ENCODE measurements at places on chromosomes 2 and 18. TPM values are rescaled to one million over a fixed set of nuclear protein-coding genes. Genes with fewer than 3 reads are reported as not detected.

ZNF516 gene
- 17.4 TPM for total RNA-seq

CCDC121 gene
- total RNA-seq, result 2.9 TPM

OTX1 gene
- total RNA-seq, result 0.74 TPM

TNFAIP6 gene
- 1.5 TPM for total RNA-seq

TSGA10 gene
- total RNA-seq, result 2.2 TPM

CCDC141 gene
- not detected for total RNA-seq

DNA sequence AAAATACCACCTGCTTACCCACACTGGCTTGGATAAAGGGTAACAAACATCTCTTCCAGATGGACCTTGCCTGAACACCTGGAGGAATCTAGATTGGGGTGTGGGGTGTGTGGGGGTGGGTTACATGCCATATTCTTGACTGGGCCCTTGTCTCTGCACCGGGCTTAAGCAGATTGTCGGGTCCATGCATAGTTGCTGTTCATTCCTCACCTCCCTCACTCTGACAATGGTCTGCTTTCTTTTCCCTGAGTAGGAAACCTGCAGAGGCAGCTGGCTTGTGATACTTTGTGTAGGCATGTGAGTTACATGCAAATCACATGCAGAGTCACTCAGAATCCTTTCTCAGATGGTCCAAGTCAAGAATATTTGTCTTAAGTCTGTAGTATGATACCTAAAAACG, 112.8 kb upstream of the GLS start:
- H3K4me3 ChIP-seq, result no peak overlapping the region
- peaks cover 10% of the 10 kb centered on the region for H3K4me1 ChIP-seq
- H3K27me3 ChIP-seq, result no peaks in the 10 kb centered on the region
- no peaks in the 10 kb centered on the region for H3K36me3 ChIP-seq
- no peak overlapping the region for H3K27ac ChIP-seq

- H3K36me3 ChIP-seq, result no peaks in the 10 kb centered on the region
- H3K4me3 ChIP-seq, result no peak overlapping the region
- no peaks in the 10 kb centered on the region for H3K27me3 ChIP-seq
- no peak overlapping the region for H3K27ac ChIP-seq
- peaks cover 29% of the 10 kb centered on the region for H3K4me1 ChIP-seq
- DNase-seq, result no peak
These were observed 129.8 kb upstream of the SH3BP4 start for GRCh38 chr2:234821946-234822475.

GRCh38 chr2:202157211-202157990, 81.0 kb downstream of the SUMO1 start:
- H3K4me3 ChIP-seq, result no peak overlapping the region
- H3K27me3 ChIP-seq, result no peaks in the 10 kb centered on the region
- no peak for DNase-seq
- no peaks in the 10 kb centered on the region for H3K4me1 ChIP-seq

- no peak overlapping the region for H3K27ac ChIP-seq
- no peaks in the 10 kb centered on the region for H3K27me3 ChIP-seq
- H3K36me3 ChIP-seq, result no peaks in the 10 kb centered on the region
These were observed 512.2 kb upstream of the PKDCC start for GRCh38 chr2:41535575-41535974.

DNA sequence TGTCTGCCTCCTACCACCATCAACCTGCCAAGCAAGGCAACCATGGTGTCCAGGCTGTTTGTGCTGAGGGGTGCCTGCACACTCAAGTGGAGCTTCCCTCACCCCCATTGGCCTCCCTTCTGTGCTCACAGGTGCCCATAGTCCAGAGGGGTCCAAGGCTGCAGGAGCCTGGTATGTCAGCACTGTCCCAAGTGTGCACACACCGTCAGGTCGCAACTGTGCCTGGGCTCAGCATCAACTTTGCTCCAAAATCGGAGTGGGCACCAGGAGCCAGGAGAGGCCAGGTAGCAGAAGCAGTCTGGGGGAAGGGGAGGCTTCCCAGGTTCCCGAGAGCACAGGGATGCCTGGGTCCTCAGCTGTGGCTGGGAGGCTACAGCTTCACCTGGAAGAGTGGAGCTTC, 1528.2 kb upstream of the SLC39A10 start:
- H3K4me1 ChIP-seq, result no peaks in the 10 kb centered on the region
- no peaks in the 10 kb centered on the region for H3K36me3 ChIP-seq
- H3K4me3 ChIP-seq, result no peak overlapping the region
- no peak for DNase-seq

- H3K36me3 ChIP-seq, result peaks cover 4% of the 10 kb centered on the region
- H3K27ac ChIP-seq, result no peak overlapping the region
- H3K27me3 ChIP-seq, result no peaks in the 10 kb centered on the region
- H3K4me1 ChIP-seq, result peaks cover 26% of the 10 kb centered on the region
These were observed 1.2 kb upstream of the CABLES1 start for GRCh38 chr18:23133860-23134779.

GRCh38 chr18:62898359-62898758, 183.0 kb downstream of the PHLPP1 start:
- H3K27ac ChIP-seq, result no peak overlapping the region
- no peak overlapping the region for H3K4me3 ChIP-seq
- H3K27me3 ChIP-seq, result no peaks in the 10 kb centered on the region
- DNase-seq, result no peak
- H3K4me1 ChIP-seq, result peaks cover 24% of the 10 kb centered on the region

DNA sequence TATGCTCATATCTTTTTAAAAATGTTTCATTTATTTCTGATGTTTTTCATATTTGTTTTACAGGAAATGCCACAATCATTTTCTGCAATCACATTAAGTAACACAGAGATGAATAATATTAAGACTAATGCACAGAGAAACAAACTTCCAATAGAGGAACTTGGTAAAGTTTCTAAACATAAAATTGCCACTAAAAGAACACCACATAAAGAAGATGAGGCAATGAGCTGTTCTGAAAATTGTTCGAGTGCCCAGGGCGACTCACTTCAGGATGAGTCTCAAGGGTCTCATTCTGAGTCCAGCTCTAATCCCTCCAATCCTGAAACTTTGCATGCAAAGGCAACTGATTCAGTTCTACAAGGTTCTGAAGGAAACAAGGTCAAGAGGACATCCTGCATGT, 70.4 kb downstream of the APLF start:
- DNase-seq, result no peak
- no peaks in the 10 kb centered on the region for H3K36me3 ChIP-seq
- no peaks in the 10 kb centered on the region for H3K4me1 ChIP-seq
- H3K27ac ChIP-seq, result no peak overlapping the region
- H3K27me3 ChIP-seq, result no peaks in the 10 kb centered on the region
- H3K4me3 ChIP-seq, result no peak overlapping the region

DNA sequence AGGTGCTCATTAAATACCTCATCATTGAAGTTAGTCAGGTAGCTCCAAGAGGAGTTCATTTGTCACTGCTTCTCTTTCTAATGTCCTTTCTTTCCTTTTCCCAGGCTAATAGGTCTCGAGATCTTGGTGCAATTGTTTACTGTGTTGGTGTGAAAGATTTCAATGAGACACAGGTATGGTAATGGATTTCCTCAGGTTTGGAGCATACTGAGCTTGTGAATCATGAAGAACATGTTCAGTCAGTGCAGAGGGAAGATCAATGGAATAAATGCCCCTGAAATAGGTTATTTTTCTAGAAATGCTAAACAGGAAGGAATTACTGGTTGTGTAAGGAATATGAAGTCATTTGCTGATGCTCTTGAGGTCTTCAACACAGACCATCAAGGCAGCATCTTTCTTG, 62.5 kb downstream of the ANTXR1 start:
- H3K27me3 ChIP-seq, result no peaks in the 10 kb centered on the region
- no peak for DNase-seq
- peaks cover 7% of the 10 kb centered on the region for H3K4me1 ChIP-seq
- no peak overlapping the region for H3K4me3 ChIP-seq
- H3K36me3 ChIP-seq, result peaks cover 57% of the 10 kb centered on the region

GRCh38 chr2:145380436-145381017, 860.6 kb upstream of the ZEB2 start:
- no peaks in the 10 kb centered on the region for H3K4me1 ChIP-seq
- no peak overlapping the region for H3K4me3 ChIP-seq
- no peaks in the 10 kb centered on the region for H3K36me3 ChIP-seq
- DNase-seq, result no peak
- H3K27me3 ChIP-seq, result no peaks in the 10 kb centered on the region

DNA sequence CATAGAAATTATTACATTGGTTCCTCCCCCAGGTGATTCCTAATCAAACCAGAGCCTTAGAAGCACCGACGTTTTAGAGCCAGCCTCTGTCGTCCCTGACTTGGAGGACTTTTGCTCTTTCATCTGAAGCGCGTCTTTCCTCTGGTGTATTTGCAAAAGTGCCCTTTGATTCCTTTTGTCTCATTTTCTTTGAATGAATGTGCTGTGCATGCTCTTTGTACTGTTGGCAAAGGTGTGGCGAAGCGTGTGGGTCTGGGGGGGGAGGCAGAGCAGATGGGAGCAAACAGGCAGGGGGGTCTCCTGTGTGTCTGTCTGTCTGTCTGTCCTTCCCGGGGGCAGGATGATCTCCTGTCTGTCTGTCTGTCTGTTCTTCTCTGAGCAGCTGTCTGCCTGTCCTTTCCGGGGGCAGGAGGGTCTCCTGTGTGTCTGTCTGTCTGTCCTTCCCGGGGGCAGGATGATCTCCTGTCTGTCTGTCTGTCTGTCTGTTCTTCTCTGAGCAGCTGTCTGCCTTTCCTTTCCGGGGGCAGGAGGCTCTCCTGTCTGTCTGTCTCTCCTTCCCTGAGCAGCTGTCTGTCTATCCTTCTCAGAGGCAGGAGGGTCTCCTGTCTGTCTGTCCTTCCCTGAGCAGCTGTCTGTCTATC, 205.5 kb upstream of the MYT1L start:
- H3K36me3 ChIP-seq, result no peaks in the 10 kb centered on the region
- no peaks in the 10 kb centered on the region for H3K4me1 ChIP-seq
- H3K27me3 ChIP-seq, result no peaks in the 10 kb centered on the region
- DNase-seq, result no peak

- DNase-seq, result peak; percentile 40
- H3K27me3 ChIP-seq, result no peaks in the 10 kb centered on the region
- no peak overlapping the region for H3K4me3 ChIP-seq
- 0 out of 2 replicates have a peak overlapping the region, but pooled peaks have one; percentile 5 for H3K27ac ChIP-seq
- no peaks in the 10 kb centered on the region for H3K36me3 ChIP-seq
These were observed 84.7 kb upstream of the ST6GAL2 start for GRCh38 chr2:106970471-106971261.

- H3K27ac ChIP-seq, result no peak overlapping the region
- DNase-seq, result no peak
- H3K27me3 ChIP-seq, result no peaks in the 10 kb centered on the region
- H3K36me3 ChIP-seq, result no peaks in the 10 kb centered on the region
- no peaks in the 10 kb centered on the region for H3K4me1 ChIP-seq
These were observed 41.6 kb downstream of the SLC25A12 start for GRCh38 chr2:171852366-171852888.

GRCh38 chr18:57618910-57619309, 2.7 kb downstream of the NARS1 start:
- no peaks in the 10 kb centered on the region for H3K27me3 ChIP-seq
- no peak for DNase-seq
- H3K36me3 ChIP-seq, result peaks cover 43% of the 10 kb centered on the region
- H3K27ac ChIP-seq, result no peak overlapping the region
- H3K4me1 ChIP-seq, result peaks cover 9% of the 10 kb centered on the region

DNA sequence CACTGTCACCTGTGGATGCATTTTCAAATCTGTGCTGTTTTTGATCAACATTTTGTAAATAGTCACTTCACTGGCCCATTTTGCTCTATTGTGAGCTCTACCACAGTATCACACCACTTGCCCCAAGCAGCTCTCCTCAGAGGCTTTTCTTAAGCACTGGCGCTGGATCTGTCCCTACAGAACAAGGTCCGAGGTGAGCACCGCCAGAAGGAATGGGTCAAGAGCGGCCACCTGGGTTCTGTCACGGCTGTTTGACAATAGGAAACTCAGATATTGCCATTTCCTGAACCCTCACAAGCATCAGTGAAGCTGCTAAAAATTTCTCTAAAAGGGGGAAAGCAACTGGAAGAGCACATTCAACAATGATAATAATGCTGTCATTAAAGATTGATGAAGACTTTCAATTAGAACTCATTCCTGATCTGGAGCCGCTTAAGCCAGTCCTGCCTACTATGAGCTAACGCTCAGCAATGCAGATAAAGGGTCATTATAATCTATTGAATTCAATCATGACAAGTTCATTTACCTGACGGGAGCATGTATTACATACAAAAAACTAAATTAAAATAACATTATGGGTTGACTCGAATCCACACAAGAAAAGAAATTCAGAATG, 514.0 kb downstream of the GALR1 start:
- no peak overlapping the region for H3K27ac ChIP-seq
- H3K4me3 ChIP-seq, result no peak overlapping the region
- H3K4me1 ChIP-seq, result no peaks in the 10 kb centered on the region
- H3K27me3 ChIP-seq, result no peaks in the 10 kb centered on the region
- no peaks in the 10 kb centered on the region for H3K36me3 ChIP-seq

DNA sequence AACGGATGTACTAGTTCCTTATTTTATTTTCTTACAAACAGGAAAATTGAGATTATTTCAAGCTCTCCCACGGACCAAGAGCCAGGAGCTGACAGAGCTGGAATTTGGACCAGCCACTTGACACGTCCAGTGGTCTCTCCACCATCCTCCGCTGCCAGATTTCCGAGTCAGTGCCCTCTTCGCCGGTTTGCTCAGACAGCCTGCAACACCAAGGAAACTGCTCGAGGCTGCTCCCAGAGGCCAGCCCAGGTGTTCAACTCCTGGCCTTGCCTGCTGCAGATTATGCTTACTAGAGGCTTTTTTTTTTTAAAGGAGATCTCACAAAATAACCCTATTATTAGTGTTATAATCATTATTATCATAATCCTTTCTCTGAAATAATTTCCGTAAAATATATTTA, 779.8 kb downstream of the RNF144A start:
- DNase-seq, result no peak
- H3K4me1 ChIP-seq, result no peaks in the 10 kb centered on the region
- H3K36me3 ChIP-seq, result no peaks in the 10 kb centered on the region
- H3K4me3 ChIP-seq, result no peak overlapping the region
- no peak overlapping the region for H3K27ac ChIP-seq

- no peak overlapping the region for H3K4me3 ChIP-seq
- H3K4me1 ChIP-seq, result no peaks in the 10 kb centered on the region
- H3K27me3 ChIP-seq, result no peaks in the 10 kb centered on the region
These were observed 73.2 kb upstream of the NRP2 start for GRCh38 chr2:205609113-205609512.

- H3K36me3 ChIP-seq, result no peaks in the 10 kb centered on the region
- H3K27me3 ChIP-seq, result no peaks in the 10 kb centered on the region
- H3K4me3 ChIP-seq, result no peak overlapping the region
These were observed 105.6 kb upstream of the SALL3 start for GRCh38 chr18:78873926-78874500.

DNA sequence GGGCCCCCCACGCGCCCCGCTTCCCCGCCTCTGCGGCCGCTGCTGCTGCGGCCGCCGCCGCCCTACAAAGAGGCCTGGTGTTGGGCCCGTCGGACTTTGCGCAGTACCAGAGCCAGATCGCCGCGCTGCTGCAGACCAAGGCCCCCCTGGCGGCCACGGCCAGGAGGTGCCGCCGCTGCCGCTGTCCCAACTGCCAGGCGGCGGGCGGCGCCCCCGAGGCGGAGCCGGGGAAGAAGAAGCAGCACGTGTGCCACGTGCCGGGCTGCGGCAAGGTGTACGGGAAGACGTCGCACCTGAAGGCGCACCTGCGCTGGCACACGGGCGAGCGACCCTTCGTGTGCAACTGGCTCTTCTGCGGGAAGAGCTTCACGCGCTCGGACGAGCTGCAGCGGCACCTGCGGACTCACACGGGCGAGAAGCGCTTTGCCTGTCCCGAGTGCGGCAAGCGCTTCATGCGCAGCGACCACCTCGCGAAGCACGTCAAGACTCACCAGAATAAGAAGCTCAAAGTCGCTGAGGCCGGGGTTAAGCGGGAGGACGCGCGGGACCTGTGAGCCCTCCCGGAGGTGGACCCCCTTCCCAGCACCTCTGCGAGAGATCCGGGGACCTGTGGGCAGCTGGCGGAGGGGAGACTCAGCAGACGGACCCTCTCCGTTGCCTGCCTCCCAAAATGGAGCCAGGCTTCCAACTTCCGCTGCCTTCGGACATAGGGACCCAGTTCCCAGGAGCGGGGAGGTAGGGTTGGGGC, 1.9 kb downstream of the SP5 start:
- H3K4me1 ChIP-seq, result peaks cover 31% of the 10 kb centered on the region
- no peaks in the 10 kb centered on the region for H3K27me3 ChIP-seq
- H3K4me3 ChIP-seq, result peak overlapping the region; percentile 9
